ENCODE measurements at places on chromosomes 4 and X. TPM values are rescaled to one million over a fixed set of nuclear protein-coding genes. Genes with fewer than 3 reads are reported as not detected.

- H3K4me3 ChIP-seq = no peak overlapping the region
- peaks cover 6% of the 10 kb centered on the region for H3K27me3 ChIP-seq
- no peak overlapping the region for H3K27ac ChIP-seq
- H3K36me3 ChIP-seq = no peaks in the 10 kb centered on the region
These were observed 54.1 kb upstream of the WDR17 start for GRCh38 chr4:176011529-176011928.

- peaks cover 28% of the 10 kb centered on the region for H3K4me1 ChIP-seq
- H3K36me3 ChIP-seq = no peaks in the 10 kb centered on the region
- no peak overlapping the region for H3K4me3 ChIP-seq
- no peaks in the 10 kb centered on the region for H3K27me3 ChIP-seq
- H3K27ac ChIP-seq = no peak overlapping the region
These were observed 15.6 kb downstream of the XPNPEP2 start for GRCh38 chrX:129754056-129755024.

Gene CLGN
- not detected for total RNA-seq

- H3K27ac ChIP-seq = no peak overlapping the region
- H3K27me3 ChIP-seq = no peaks in the 10 kb centered on the region
These were observed 69.3 kb downstream of the OPHN1 start for GRCh38 chrX:68363984-68364383.

DNA sequence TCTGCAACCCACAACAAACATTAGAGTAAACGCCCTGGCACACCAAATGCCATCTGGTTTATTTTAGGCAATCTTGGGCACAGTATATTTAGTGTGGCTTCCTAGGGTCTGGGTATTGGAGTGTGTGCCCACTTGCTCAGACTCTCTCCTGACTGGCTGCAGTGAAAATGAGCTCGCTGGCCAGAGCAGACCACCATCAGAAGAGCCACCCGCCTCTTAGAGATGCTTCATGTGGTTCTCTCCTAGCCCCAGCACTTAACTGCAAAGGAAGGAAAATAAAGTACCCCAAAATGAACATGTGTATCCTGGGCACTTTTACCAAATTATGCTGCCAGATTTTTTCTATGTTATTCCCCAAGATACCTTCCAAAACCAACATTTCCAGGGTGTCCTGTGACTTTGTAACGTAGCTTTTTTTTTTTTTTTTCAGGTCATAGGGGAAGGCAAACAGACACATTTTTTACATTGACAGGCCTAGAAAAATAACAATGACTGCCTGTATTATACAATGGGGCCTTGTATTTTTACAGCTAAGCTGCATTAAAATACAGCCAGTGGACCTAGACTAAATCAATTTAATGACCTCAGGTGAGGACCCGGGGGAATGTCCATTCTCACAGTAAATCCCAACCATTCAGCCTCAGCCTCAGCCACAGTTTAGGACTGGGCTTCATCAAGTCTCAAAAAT lies 193.7 kb downstream of the RASL11B start:
- no peaks in the 10 kb centered on the region for H3K4me1 ChIP-seq
- H3K27ac ChIP-seq = no peak overlapping the region
- no peak overlapping the region for H3K4me3 ChIP-seq
- no peaks in the 10 kb centered on the region for H3K27me3 ChIP-seq
- no peaks in the 10 kb centered on the region for H3K36me3 ChIP-seq

GRCh38 chr4:22322996-22323395 lies 192.9 kb downstream of the ADGRA3 start:
- H3K27me3 ChIP-seq = no peaks in the 10 kb centered on the region
- no peaks in the 10 kb centered on the region for H3K36me3 ChIP-seq
- H3K4me3 ChIP-seq = no peak overlapping the region
- H3K27ac ChIP-seq = no peak overlapping the region
- H3K4me1 ChIP-seq = no peaks in the 10 kb centered on the region
- DNase-seq = no peak

Gene EREG
- 0.44 TPM for total RNA-seq

Gene TCEAL9
- 1.2 TPM for total RNA-seq

DNA sequence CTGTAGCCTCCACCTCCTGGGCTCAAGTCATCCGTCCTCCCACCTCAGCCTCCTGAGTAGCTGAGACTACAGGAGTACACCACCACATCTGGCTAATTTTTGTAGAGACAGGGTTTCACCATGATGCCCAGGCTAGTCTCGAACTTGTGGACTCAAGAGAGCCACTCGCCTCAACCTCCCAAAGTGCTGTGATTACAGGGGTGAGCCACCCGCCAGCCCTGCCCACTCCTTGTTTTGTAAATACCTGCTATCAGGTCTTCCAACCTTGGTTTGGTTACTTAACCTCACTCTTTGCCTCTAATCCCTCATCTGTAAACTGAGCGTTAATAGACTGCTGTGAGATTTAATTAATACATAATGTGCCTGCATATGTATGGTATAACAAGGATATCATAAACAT lies 803 bp downstream of the CNGA1 start:
- DNase-seq = no peak
- H3K36me3 ChIP-seq = no peaks in the 10 kb centered on the region
- no peak overlapping the region for H3K4me3 ChIP-seq
- no peak overlapping the region for H3K27ac ChIP-seq
- peaks cover 10% of the 10 kb centered on the region for H3K27me3 ChIP-seq

DNA sequence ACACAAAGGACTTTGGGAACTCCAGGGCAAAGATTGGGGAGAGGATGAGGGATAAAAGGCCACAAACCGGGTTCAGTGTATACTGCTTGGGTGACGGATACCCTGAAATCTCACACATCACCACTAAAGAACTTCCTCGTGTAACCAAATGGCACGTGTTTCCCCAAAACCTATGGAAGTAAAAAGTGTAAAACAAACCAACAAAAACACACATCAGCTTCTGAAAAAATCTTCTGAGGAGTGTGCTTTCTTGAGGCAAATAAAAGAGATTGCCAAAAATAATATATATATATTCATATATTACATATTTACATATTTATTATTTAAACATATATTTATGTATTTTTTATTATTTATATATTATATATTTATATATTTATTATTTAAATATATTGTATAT lies 3.9 kb downstream of the P2RY8 start:
- H3K36me3 ChIP-seq = no peaks in the 10 kb centered on the region
- H3K27ac ChIP-seq = no peak overlapping the region
- H3K4me1 ChIP-seq = peaks cover 51% of the 10 kb centered on the region
- no peak overlapping the region for H3K4me3 ChIP-seq
- H3K27me3 ChIP-seq = no peaks in the 10 kb centered on the region

- H3K4me3 ChIP-seq = no peak overlapping the region
- H3K36me3 ChIP-seq = no peaks in the 10 kb centered on the region
- H3K27ac ChIP-seq = no peak overlapping the region
- no peak for DNase-seq
- H3K4me1 ChIP-seq = no peaks in the 10 kb centered on the region
These were observed 67.2 kb upstream of the SHISA3 start for GRCh38 chr4:42330002-42330592.

- no peak for DNase-seq
- no peak overlapping the region for H3K27ac ChIP-seq
- no peaks in the 10 kb centered on the region for H3K4me1 ChIP-seq
- H3K27me3 ChIP-seq = no peaks in the 10 kb centered on the region
- no peaks in the 10 kb centered on the region for H3K36me3 ChIP-seq
These were observed 1604.6 kb downstream of the PCDH18 start for GRCh38 chr4:135927651-135928050.

GRCh38 chrX:1659664-1660461 lies 45.0 kb downstream of the ASMT start:
- peaks cover 69% of the 10 kb centered on the region for H3K4me1 ChIP-seq
- DNase-seq = no peak
- no peak overlapping the region for H3K27ac ChIP-seq
- no peaks in the 10 kb centered on the region for H3K27me3 ChIP-seq
- no peak overlapping the region for H3K4me3 ChIP-seq

GRCh38 chr4:187619319-187619718 lies 376.3 kb upstream of the ZFP42 start:
- no peaks in the 10 kb centered on the region for H3K27me3 ChIP-seq
- no peak for DNase-seq
- no peaks in the 10 kb centered on the region for H3K36me3 ChIP-seq
- H3K4me3 ChIP-seq = no peak overlapping the region
- H3K4me1 ChIP-seq = no peaks in the 10 kb centered on the region

Gene FAM47E
- not detected for total RNA-seq

- H3K4me1 ChIP-seq = no peaks in the 10 kb centered on the region
- H3K27ac ChIP-seq = no peak overlapping the region
- peaks cover 6% of the 10 kb centered on the region for H3K36me3 ChIP-seq
- H3K27me3 ChIP-seq = no peaks in the 10 kb centered on the region
These were observed 98.8 kb downstream of the SCFD2 start for GRCh38 chr4:53267026-53267425.
